Jurkat, Clone E6-1 (cell line): ENCODE measurements at places on chromosomes 7 and 10.

DNA sequence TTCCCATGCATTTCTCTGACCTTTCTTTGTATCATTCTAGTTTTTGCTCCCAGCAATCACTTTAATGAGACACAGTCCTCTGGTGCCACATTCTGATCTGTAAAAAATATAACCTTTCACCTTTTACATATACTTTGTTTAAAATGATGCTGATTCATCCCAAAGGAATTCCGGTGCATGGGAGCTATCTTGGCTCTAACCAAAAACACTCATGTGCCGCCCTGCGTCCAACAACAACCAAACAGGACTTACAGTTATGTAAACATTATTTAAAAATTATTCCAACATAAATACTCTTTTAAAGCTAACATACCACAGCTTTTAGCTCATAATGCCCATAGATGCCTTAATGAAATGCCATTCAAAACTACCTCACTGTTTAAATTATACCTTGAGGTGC is 7.7 kb upstream of the OPALIN start:
- DNase-seq: no peak

DNA sequence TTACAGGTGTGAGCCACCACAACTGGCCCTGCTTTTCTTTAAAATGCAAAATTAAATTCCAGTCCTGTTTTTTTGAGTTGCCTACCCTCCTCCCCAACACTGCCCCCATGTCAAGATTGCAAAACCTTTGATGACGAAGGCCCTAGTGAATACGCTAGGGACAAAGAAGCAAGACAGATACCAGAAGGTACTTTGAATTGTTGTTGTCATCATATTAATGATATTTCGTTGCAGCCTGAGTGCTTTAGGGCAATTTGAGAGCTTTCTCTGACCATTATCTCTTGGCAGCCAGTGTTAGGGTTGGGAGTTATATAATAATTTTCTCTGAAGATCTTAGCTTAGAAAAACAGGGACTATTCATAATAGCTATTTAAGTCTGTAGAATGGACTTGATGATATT is 7.1 kb downstream of the CCSER2 start:
- no peak for DNase-seq

DNA sequence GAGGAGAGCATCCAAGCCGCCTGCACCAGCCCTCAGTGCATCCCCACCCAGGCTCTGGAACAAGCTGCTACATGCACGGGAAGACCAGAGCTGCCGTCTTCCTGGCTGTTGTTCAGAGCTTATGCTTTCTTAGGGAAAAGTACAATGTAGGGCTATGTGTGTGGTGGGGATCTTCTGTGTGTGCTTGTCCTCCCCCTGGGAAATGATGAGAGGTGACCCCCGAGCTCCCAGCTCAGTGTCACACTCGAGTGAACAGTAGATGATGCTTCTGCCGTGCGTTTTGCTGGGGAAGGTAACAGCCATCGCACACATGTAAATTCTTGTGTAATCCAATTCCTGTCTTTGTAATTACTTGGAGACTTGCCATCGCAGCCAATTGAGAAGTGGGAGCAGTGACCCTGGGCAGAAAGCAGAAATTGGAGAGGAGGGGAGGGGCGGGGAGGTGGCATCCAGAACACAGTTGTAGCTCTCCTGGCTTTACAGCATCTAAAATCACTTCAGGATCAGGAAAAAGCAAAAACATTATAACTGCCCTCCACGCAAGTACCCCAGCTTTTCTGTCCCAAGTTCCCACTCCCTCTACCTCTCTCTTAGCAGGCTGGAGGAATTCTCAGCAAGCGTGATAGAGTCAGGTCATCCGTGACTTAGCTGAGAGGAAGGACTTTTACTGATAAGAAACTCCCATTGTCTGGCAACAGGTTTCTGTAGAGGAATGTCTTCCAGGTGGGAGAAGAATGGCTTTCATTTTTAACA is 149.6 kb downstream of the TCF7L2 start:
- no peak for DNase-seq

DNA sequence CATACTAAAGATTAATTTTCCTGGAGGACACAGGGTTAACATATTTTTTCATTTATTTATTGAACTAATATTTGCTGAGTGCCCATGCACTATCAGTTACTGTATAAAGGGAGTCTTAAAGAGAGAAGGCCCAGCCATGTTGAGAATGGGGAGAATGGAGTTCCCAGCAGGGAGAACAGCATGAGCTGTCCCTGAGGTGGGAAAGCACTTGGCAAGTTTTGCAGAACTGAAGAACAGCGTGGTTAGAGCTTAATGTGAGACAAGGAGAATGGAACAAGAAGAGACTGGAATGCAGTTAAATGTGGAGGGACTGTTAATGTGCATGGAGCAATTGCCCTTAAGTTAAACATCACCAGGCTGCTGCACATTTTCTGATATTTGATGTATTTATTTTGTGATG is 435.4 kb downstream of the SUGCT start:
- no peak for DNase-seq

GRCh38 chr10:49164559-49165188 is 23.5 kb downstream of the TMEM273 start:
- DNase-seq: peak; percentile 76

DNA sequence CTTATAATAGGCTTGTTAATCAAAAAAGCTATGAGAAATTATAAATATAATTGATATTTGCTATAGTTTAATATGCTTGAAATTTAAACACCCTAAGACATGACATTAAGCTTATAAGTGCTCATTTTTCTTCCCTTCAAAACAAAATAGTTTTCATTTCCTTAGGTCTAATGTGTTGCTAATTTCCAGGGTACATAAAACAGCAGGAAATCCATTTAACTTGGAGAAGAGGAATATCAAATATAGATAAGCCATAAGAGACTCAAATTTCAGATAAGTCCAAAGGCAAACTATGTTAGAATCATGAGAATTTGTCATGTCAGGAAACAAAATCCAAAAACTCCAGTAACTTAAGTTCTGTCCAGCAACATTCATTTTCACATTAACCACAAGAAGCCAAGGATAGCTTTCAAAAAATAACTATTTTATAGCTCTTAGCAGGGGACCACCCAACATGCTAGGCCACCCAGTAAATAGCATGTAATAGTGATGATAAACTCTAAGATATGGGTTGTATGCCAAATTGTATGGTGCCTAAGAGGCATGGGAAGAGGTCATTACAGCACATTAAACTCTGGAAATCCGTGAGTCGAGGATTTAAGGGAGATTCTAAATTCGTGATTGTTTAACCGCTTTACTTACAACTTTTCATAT is 298.1 kb downstream of the CRPPA start:
- DNase-seq: no peak
